ENCODE measurements at places on chromosomes 3 and 15.

- DNase-seq, result peak; percentile 75
Measured at GRCh38 chr3:29605845-29606244, 325.0 kb downstream of the RBMS3 start.

DNA sequence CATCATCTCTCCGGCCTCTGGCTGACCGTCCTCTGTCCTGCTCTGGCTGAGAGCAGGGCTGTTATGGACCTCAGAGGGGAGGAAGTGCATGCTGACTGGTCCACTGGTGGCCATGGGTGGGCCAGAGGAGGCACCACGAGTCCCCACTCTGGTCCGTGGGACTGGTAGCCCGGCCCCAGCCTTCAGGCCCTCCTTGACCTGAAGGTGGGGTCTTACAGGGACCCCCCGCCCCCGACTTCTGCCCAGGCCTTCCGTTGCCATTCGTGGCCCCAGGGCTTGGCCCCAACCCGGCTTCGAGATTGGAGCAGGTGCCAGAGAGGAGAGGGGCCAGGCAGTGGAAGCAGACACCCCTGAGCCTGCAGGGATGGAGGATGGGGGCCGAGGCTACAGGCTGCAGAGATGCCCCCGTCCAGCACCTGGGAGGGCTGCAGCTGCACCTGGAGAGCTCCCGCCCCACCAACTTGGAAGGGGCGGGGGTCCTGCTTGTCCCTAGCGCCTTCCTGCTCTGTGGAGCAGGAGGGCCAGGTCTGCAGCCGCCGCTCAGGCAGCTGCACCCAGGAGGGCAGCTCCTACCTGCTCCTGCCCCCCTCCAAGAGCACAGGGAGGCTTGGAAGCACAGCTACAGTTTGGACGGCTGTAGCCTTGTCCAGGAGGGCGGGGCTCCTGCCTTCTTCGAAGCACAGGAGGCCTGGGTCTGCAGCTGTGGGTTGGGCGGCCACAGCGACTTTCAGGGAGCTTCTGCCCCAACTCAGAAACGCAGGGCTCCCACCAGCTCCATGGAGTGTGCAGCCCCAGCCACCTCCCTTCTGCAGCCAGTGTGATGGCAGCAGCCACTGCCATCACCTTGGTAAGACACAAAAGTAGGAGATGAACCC is 142.5 kb downstream of the KLF13 start:
- DNase-seq, result no peak

GRCh38 chr3:89221924-89222323 is 114.5 kb downstream of the EPHA3 start:
- no peak for DNase-seq

GRCh38 chr15:77454951-77455350 is 34.3 kb downstream of the HMG20A start:
- peak; percentile 52 for DNase-seq

DNA sequence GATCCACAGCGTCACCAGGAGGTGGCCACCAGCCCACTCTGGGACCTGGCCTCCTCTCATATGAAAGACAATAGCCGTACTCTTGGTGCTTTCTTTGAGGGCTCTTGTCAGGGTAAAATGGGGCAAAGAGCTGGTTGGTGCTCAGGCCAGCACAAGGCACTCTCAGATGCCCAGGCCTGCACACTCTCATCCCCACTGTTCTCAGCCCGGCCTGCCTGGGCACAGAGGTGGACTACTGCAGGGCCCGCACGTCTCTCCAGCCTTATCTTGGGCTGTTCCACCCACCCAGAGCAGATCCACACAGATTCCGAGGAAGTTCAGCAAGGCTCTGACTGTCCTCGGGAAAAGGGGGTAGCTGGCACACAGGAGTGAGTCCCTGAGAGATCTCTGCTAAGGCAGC is 122.8 kb upstream of the PRR20G start:
- no peak for DNase-seq

- DNase-seq, result peak; percentile 65
Measured at GRCh38 chr3:64674591-64675076, 13.2 kb downstream of the ADAMTS9 start.

GRCh38 chr3:174973465-174973864 is 114.3 kb downstream of the NAALADL2 start:
- DNase-seq, result no peak

GRCh38 chr3:30084971-30085403 is 521.4 kb upstream of the TGFBR2 start:
- no peak for DNase-seq

DNA sequence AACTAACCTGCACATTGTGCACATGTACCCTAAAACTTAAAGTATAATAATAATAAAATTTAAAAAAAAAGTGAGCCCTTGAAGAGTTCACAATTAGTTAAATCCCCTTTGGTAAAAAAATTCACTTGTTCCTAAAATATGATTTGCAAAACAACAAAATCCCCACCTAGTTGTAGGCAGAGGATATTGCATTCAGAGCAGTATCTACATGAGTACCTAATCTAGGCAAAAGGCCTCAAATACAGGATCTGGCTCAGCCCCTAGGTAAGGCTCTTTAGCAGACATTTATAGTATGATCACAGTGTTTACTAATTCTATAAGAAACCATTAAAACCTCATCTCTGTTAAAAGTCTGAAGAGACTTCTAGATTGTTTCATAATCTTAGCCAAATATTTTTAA is 89.3 kb upstream of the CCDC80 start:
- DNase-seq, result peak; percentile 38

- peak; percentile 89 for DNase-seq
Measured at GRCh38 chr3:23959135-23959900, 14.2 kb downstream of the NR1D2 start.

- DNase-seq, result peak; percentile 92
Measured at GRCh38 chr3:30538791-30539190, 67.6 kb upstream of the TGFBR2 start.

DNA sequence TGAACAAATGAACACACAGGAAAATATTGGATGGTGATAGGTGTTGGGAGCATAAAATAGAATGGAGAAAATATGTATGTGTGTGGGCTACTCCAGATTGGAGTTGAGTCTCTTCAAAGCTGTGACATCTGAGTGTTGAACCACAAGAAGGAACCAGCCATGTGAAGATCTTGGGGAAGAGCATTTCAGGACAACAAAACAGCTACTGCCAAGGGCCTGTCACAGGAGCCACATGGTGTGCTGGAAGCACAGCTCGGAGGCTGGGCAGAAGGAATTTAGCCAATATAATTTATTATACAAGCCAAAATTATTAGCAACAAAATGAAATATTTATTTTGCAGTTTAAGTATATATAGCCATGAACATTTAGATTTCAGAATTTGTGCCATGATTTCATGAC is 108.3 kb upstream of the FGF7 start:
- DNase-seq, result no peak

- DNase-seq, result peak; percentile 22
Measured at GRCh38 chr3:141858312-141858711, 18.1 kb upstream of the ATP1B3 start.

- no peak for DNase-seq
Measured at GRCh38 chr3:18649666-18650363, 224.7 kb upstream of the SATB1 start.

DNA sequence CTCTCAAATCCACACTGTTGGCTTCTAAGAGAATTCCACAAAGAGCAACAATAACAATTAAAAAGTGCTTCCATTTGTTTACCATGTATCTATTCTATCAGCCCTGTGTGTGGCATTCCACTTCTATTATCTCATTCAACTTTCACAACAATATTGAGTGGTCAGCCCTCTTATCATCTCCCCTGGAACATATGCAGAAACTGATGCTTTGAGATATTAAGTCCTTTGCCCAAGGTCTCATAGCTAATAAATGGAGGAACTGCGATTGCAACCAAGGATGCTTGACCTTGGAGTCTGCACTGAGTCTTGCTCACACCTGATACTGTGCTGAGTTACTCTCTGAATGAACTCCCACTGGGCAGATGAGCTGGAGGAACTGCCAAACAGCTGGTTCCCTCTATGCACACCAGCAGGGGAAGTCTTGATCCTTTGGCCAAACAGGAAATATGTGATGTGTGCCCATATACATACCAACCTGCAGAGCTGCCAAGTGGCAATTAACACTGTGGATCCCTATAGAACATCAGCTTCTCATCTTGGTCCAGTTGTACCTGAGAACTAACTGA is 144.7 kb upstream of the WNT5A start:
- DNase-seq, result no peak

DNA sequence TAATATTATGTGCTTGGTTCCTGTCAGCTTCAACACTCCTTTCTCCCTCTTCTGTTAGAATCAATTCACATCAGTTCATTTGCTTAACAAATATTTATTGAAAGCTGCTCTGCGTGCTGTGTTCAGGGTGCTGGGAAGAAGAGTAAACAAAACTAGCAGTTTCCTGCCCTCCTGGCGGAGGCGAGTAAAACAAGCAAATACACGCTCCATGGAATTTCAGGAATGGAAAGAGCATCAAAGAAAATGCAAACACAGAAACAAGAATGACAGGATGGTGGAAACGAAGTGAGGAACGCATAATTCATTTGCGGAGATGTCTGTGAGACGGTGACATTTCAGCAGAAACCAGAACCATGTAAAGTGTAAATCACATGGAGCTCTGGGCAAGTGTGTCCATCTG is 49.4 kb upstream of the SPTSSB start:
- no peak for DNase-seq

- no peak for DNase-seq
Measured at GRCh38 chr15:91306144-91306543, 206.1 kb downstream of the SV2B start.

DNA sequence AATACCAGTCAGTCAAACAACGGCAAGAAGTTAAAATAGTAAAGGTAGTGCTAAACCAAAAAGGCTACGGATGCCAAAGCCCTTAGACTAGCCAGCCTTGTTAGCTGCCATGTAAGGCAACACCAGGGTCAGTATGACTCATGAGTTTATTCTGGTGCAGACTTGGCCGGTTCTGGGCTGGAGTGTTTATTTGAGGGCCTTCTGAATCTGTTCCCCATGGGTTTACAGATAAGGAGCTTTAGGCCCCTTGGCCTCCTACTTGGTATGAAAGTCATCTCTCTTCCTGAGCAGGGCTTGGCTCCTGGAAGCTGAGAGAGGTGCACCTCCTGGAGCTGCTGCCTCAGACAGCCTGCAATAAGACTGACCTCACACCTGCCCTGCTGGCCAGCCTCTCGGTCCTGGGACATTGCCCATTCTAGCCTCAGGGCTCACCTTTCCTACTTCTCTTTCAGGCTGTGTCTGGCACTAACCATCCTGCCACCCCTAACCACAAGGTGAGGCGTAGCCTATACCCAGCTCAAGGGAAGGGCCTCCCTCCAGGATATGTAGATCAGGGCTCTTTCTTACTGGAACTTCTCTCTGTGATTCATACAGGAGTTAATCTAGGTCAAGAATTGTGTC is 10.4 kb upstream of the RTP1 start:
- DNase-seq, result peak; percentile 88

GRCh38 chr3:68953816-68954444 is 21.6 kb upstream of the TAFA4 start:
- no peak for DNase-seq

- no peak for DNase-seq
Measured at GRCh38 chr3:25581823-25582222, 82.9 kb downstream of the TOP2B start.

DNA sequence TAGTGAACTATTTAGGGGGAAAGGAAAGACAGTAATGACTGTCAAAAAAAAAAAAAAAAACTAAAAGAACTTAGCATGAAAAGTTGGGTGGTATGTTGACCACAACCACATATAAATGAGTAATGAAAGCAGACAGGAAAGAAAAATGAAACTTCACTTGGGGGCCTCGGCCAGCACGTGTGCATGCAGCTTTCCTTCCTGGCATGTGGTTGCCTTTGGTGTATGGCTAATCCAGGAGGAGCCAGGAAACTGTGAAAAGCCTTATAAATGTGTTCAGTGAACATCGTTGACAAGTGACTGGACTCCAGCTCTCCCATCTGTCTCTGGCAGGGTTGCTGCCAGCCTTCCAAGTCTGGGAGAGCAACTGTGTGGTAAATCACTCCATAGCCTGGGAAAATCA is 195.1 kb downstream of the DTWD1 start:
- peak; percentile 93 for DNase-seq

DNA sequence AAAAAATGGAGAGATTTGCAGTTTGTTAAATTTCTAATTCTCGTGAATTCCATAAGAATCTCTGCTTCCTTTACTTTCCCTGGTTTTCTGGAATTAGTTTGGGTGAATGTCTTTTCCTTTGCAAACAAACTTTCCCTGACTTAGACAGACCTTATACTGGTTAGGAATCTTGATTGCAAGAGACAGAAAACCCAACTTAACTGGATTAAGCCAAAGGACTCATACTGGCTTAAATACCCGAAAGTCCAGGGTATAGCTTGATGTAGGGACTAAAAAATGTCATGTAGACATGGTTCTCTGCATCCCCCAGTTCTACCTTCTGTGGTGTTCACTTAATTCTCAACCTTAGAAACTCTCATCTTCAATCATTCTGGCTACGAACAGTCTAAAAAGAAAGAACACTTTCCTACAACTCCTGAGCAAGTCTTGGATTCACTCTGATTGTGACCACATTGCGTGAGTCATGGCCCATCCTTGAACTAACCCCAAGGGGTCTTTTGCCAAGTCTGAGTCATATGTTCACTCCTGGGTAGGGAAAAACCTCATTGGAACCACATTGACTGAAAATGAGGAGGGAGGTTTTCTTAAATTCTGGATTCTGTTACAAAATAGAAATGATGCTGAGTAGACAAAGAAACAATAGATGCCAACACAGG is 136.0 kb upstream of the DAZL start:
- DNase-seq, result peak; percentile 92

DNA sequence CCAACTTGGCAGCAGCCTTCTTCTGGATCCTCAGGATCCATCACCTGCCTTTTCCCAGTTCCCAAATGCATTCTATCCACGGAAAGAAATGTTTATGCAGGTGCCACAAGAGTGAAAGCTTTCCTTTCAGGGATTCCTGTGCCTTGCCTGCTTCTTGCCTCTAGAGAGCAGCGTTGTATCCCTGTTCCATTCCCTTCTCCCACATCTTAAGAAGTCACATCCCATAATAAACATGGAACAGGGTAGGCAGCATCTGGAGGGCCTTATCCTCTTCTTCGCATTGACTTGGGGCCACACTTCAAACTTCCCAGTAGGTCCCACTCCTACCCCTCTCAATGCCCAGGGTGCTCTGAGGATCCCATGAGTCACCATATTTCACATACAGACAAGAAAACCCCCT is 72.7 kb upstream of the DCLK3 start:
- no peak for DNase-seq

GRCh38 chr3:37236024-37236423 is 61.6 kb upstream of the LRRFIP2 start:
- DNase-seq, result no peak

DNA sequence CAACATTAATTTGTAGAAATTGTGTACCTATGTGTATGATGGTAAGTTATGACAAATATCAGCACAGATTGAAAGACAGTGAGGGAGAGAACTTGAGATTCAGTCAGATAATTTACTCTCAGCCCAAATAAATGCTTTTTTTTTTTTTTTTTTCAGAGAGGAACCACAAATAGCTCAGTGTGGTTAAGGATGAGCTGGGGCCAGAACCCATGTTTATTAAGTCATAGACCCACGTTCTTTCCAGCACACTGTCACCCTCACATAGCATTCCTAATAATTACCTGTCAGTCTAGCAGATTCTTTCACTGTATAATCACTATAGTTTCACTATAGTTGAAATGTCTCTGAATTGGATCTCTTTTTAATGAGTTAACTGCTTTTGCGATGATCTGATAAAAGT is 246.1 kb downstream of the ZIC1 start:
- DNase-seq, result peak; percentile 84

- no peak for DNase-seq
Measured at GRCh38 chr15:53549697-53550305, 209.7 kb downstream of the WDR72 start.

GRCh38 chr3:149572796-149573414 is 84.9 kb downstream of the WWTR1 start:
- peak; percentile 94 for DNase-seq

- no peak for DNase-seq
Measured at GRCh38 chr3:133383741-133384140, 16.1 kb upstream of the BFSP2 start.
